Neural progenitor cell (in vitro differentiated cells): ENCODE measurements at places on chromosomes 7 and 10.

DNA sequence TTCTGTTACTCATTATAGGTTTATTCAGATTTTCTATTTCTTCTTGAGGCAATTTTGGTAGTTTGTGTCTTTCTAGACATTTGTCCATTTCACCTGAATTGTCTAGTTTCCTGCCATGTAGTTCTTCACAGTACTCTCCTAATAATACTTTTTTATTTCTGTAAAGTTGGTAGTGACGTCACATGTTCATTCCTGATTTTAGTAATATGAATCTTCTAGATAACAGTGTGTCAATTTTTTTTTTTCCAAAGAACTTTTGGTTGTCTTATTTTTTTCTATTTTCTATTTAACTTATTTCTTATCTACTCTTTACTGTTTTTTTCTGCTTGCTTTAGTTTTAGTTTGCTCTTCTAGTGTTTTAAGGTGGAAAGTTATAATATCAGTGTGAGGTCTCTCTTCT lies 197.3 kb upstream of the SHH start:
- DNase-seq: no peak

DNA sequence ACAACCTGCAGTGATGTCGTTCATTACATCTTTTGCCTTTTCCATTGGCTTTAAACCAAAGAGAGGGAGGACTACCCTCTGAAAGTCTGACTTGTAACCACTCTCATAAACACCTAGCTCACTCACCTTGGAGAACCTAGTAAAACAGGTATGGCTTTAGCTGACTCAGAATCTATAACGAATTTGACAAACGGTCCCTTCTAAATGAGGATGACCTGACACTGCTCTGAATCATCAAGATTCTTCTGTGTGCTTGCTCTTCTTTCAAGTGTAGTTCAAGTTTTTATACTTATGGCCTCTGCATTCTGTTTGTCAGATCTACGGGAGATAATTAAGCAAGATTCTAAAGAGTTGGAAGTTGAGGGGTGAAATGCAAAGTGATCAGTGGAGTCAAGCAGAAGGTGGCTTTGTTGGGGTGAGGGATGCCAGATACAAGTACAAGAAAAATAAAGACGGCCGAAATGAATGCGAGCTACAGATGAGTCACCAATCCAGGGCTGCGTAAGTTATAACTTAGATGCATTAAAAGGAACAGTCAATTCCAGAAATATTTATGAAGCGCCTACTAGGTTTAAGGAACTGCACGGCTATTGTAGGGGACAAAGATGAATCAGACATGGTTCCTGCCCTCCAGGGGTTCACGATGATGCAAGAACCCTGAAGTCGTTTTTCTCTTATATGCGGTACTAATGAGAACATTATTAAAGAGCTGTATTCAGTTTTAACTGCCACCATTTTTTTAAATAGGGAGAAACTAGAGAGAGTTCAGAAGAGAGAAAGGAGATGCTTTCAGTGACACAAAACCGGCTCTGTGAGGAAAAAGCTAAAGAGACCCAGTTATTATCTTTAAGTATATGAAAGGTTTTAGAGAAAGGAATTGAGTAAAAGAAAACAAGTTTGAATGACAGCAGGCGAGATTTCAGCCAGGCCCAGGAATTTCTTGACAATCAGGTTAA lies 6.5 kb downstream of the HIPK2 start:
- DNase-seq: no peak

- no peak for DNase-seq
These were observed 22.7 kb upstream of the ZCCHC24 start for GRCh38 chr10:79468015-79468560.

DNA sequence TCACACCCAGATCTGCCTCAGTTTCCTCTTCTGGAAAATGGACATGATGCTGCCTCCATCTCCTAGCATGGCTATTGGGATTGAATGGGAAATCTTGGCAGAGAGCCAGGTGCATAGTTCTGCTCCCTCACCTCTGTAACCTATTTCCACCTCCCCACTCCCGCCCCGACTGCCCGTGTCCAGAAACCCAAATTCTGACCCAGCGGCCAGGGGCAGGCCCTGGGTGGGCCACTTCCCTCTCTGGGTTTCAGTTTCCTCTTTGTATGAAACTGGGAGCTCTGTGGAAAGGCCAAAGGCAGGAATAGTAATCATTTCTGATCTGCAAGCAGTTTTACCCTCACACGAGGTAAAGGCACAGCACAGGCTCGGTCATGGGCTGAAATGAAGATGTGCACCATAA lies 74.1 kb upstream of the DUSP5 start:
- no peak for DNase-seq

DNA sequence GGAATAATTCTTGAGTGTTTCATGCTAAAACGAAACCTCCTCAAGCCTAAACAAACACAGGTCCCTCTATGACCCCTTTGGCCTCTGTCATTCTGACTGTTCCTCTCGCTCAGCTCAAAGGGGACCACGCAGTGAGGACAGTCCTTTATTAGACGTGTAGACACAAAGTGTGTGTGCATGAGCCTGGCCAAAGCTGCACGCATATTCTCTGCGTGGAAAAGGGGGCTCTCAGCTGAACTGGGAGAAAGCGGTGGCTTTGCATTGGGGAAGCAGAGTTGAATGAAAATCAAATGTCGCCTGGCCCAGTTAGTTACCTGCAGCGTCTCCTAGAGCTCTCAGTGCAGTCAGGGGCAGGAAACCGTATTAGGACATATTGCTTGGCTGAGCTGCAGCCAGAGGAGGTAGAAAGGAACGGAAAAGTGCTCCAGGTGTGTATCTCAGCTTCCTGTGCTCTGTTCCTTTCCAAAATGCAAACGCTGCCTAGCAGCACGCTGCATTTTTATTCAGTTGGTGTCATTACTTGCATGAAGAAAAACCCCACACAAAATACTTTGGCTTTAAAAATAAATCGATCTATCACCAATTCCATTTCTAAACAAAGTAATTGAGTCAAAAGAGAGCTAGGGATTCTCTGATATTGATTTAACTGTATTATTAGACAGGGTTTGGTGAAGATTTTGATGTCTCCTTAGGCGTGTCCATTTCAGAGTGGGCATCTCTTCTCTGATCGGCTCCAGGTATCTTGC lies 4.9 kb downstream of the GATA3 start:
- DNase-seq: peak; percentile 45

- DNase-seq: no peak
These were observed 205.8 kb upstream of the SHH start for GRCh38 chr7:156017916-156018700.

DNA sequence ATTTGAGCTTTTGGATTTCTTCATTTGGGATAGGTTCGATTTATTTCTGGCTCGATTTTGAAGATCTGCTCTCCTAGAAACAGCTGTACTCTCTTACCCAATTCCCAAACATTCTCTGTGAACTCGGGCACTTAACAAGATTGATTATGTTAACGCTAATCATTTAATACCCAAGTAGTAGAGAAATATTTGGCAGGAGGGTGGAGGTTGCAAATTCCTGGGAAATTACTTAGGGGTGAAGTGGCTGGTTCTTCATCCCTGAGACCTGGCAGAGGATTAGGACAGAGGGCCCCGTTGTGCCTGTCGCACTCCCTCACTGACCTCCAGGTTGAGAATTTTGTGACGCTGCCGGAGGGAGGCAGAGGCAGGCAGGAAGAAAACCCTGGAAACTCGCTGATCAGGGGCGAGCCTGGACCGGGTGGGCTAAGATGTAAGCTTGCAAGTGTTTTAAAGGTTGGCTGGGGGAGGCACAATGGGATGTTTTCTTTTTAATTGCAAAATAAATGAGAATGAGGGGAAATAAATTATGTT lies 182.6 kb downstream of the TCF7L2 start:
- DNase-seq: peak; percentile 73

DNA sequence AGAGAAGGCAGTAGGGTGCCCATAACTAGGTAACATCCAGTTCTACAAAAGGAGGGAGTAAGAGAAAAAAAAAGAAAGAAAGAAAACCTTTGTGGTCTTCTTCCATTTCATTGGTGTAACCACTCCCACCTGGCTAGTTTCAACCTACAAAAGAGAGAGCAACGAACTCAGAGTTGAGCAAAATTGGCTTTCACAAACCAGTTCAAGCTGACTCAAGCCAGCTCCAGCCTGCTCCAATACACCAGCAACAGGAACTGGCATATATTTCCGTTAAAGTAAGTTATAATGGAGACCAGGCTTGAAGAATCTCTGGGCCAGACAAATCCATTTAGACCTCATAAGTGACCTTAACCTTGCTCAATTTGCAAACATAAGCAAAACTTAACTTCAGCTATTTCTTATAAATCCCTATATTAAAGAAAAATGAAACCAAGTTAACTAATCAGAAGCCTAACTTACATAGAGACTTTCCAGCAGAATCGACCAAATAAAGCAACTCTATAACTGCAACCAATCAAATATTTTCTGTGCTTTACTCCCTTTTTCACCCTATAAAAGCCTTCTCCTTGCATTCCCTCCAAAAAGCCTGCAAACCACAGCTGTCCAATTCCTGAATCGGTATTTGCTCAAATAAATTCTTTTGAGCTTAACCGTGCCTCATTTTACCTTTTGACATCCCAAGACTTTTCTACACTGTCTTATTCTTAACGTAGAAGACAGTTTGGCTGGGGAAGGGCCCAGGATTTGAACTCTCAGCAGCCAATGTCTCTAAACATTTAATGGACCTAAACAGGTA lies 10.1 kb downstream of the ANKRD22 start:
- DNase-seq: no peak

- peak; percentile 83 for DNase-seq
These were observed 18.5 kb upstream of the FAM133B start for GRCh38 chr7:92608380-92609322.

DNA sequence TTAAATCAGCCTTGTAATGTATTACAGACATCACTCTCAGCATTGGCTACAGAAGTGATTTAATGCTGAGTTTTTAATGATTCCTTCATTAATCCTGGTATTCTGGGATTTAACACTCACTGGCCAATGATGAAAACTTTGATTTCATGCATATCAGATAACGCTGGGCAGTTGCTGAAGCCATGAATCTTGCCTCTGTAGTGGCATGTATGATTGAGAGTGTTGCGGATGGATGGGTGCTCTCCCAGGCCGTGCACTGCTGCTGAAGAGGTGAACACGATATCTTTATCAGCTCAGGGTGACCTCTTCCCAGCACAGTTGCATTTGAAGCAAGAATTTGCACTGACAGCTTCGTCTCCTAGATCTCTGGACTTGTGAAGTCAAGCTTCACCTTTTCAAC lies 168.7 kb downstream of the LRRC4 start:
- no peak for DNase-seq

- DNase-seq: no peak
These were observed 24.3 kb upstream of the CALU start for GRCh38 chr7:128714701-128715495.

- no peak for DNase-seq
These were observed 219.6 kb downstream of the DGKB start for GRCh38 chr7:14682910-14683465.

DNA sequence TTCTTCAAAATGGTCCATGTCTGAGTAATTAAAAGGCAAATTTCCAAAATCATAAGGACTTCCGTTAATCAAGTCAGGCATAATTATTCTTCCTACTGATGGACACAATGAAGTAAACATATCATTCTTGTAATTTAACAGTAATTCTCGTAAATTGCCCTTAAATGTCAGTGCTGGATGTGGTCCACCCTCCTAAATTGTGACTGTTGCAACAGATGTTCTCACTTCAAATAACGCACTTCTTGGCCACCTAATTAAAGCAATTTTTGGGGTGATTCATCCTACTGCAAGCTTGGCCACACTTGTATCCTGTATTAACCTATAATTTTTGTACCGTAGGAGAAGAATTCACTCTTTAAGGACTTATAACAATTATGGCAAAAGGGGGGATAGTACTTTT lies 1.9 kb downstream of the COL1A2 start:
- DNase-seq: no peak

- peak; percentile 62 for DNase-seq
These were observed 112.1 kb downstream of the VPS41 start for GRCh38 chr7:38796626-38797501.

- no peak for DNase-seq
These were observed 40.7 kb downstream of the ZCCHC24 start for GRCh38 chr10:79404690-79405131.

- DNase-seq: no peak
These were observed 121.9 kb downstream of the ANK3 start for GRCh38 chr10:60267802-60268201.

DNA sequence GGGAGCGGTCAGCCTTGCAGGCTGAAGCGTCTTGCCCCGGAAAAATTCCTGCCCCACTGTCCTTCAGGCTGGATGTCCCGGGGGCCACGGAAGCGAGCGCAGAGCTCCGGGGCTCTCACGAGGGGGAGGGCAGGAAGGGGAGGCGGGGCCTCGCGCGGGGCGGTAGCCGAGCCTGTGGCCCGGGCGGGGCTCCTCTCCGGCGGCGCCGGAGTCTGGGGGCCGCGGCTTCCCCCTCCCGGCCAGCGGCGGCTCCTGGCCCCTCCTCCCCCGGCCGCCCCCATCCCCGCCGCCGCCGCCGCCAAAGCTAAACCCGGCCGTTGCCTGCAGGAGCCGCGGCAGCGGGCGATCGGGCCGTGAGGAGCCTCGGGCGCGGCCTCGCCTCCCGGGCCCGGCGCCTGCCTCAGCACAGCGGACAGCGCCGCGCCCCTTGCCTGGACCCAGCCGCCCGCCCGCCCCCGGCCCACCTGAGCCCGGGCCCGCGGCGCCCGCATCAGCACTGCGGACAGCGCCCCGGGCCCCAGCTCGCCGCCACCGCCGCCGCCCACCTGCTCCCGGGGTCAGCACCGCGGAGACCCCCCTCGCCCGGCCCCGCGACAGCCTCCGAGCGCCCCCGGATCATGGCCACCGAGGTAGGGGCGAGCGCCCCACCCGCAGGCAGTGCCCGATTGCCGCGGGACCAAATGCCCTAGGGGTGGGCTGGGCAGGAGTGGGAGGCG lies at the start of gene GOLGA7B:
Gene GOLGA7B, plus strand, starts transcription at position 157 of the 716 bp plus-strand sequence. Its CDS starts 461 bp downstream, at position 618.
- peak; percentile 97 for DNase-seq
